Stimulated activated CD8-positive, alpha-beta memory T cell treated with anti-CD3 and anti-CD28 coated beads, Interleukin-15, amount 100 ng/mL, for 1 hour (primary cell): ENCODE measurements at places on chromosomes 7 and 10.

GRCh38 chr7:41107330-41107937 lies 595.5 kb downstream of the INHBA start:
- no peak for DNase-seq

- no peak for DNase-seq
These were observed 161.2 kb upstream of the WDR11 start for GRCh38 chr10:120689777-120690529.

- DNase-seq = no peak
These were observed 51.8 kb downstream of the HIPK2 start for GRCh38 chr7:139725858-139726484.

GRCh38 chr7:1592299-1592871 lies 22.6 kb upstream of the PSMG3 start:
- DNase-seq = no peak

DNA sequence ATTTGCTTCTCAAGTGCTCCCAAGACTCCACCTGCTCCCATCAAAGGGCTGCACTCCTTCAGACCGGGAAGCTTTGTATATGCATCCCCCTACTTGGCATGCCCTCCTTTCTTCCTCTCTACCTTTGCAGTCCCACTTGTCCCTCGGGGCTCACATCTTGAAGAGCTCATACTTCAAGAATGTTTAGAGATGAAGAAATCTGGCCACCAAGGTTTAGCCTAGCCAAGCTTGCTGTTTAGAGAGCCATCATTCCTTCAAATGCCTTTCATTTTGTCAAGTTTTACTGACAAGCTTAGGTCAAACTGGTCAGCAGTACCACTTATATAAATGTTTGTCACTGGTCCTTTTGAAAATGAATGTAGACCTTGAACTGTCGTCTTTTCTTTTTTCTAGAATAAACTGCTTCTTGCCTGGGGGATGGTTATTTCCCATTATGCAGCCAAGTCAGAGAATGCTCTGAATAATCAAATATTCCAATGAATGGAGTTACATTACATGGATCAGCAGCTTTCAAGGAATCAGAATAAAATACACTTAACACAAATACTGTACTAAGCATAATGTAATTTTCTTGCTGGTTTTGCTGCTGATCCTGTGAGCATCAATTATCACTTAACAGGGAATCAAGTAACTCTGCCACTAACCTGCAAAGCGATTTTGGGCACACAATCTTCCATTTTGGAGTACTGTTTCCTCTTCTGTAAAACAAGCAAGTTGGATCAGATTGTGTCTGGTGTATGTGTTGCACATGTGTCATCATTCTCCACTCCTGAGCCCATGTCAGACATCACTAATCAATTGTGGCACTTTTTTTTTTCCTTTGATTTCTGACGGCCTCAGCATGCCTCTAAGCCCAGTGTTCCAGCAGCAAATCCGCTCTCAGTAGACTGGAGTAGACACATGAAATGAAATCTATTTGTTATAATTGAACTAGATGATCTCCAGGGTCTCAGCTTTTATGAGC lies 357.9 kb downstream of the PTEN start:
- no peak for DNase-seq

- DNase-seq = no peak
These were observed 151.6 kb upstream of the STEAP4 start for GRCh38 chr7:88458279-88458678.

- no peak for DNase-seq
These were observed 6.6 kb upstream of the NPC1L1 start for GRCh38 chr7:44547536-44548231.

GRCh38 chr7:127733986-127734385 lies 82.0 kb downstream of the SND1 start:
- no peak for DNase-seq

DNA sequence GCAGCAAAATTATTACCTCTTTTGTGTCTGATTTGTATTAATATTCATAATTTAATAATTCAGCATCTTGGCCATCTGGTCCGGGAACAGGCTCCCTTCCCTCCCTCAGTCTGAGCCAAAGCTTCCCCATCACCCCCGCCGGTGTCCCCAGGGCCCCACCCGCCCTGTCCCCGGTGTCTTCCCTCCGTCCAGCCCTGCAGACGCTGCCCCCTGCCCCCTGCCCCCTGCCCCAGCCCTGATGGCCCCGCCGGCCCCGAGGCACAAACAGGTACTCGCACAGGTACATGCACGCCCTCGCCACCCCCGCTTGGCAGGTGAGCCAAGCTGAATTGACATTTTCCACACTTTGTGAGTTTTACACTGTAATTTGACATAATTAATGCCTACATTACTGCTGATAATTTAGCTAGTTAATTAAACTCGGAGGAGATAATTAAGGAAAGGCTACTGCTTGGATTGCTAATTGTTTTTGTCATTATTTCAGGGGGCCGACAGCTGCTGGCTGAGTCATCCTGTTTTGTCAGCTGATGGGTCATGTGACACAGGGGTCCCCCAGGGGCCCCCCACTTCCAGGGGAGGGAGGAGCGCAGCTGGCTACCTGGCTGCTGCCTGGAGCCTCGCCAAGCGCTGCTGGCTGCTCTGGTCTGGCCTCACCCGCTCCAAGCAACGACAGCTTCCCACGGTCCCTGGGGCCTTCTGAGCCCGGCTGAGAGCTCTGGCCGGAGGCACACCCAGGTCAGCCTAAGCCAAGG lies 36.6 kb downstream of the MICALL2 start:
- no peak for DNase-seq

DNA sequence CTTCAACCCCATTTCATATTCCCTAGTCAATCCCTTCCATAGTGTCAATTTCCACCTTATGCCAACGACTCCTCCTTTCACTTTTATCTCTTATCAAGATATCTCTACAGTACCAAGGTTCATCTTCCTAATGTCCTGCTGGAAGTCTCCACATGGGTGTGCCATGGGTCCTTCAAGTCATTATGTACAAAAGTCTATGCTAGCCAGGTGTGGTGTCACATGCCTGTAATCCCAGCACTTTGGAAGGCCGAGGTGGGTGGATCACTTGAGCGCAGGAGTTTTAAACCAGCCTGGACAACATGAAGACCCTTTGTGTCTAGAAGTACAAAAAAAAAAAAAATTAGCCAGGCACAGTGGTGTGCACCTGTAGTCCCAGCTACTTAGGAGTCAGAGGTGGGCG lies 47.6 kb downstream of the PRTFDC1 start:
- DNase-seq = no peak

- no peak for DNase-seq
These were observed 87.9 kb downstream of the RNF216 start for GRCh38 chr7:5693529-5693928.

GRCh38 chr7:7157887-7158271 lies 24.5 kb upstream of the C1GALT1 start:
- DNase-seq = no peak

- no peak for DNase-seq
These were observed 81.8 kb downstream of the ARID5B start for GRCh38 chr10:61983255-61983654.

DNA sequence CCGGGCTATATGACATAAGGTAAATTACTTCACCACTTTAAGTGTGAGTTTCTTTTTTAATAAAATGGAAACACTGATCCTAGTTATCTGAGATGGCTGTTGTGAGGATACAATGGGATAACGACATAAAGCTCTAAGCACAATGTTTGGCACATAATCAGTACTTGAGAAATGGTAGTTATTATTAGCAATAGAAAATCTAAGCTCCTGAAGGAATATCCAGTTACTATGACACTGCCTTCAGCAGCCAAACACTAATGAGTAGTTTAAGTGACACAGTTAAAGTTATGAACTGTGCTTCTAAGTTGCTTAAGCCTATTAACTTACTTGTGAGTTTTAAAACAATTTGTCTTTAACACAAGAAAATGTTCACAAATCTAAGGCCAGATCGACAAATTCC lies 96.8 kb downstream of the ELAPOR2 start:
- no peak for DNase-seq

GRCh38 chr10:7301006-7301778 lies 109.6 kb downstream of the SFMBT2 start:
- no peak for DNase-seq
